ENCODE measurements at places on chromosomes 3 and 15.

DNA sequence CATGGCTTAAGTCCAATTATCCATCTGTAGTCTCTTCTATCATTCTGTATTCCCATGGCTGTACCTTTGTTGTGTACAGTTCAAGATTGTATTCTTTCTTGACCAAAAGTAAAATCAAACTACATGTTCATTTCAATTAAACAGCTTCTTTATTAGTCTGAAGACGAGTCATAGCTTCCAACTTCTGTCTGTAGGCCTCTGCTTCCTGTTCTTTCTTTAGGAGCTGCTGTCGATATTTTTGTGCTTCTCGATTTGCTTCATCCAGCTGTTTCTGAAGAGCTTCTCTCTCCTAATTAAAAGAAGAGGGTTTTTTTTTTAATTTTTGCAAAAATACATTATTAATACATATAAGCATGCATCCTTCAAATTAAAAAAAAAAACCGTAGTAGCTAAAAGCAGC lies 13.0 kb upstream of the HDC start:
- no peak for DNase-seq

- DNase-seq: no peak
These were observed 431.0 kb downstream of the EPHB1 start for GRCh38 chr3:135226057-135226456.

DNA sequence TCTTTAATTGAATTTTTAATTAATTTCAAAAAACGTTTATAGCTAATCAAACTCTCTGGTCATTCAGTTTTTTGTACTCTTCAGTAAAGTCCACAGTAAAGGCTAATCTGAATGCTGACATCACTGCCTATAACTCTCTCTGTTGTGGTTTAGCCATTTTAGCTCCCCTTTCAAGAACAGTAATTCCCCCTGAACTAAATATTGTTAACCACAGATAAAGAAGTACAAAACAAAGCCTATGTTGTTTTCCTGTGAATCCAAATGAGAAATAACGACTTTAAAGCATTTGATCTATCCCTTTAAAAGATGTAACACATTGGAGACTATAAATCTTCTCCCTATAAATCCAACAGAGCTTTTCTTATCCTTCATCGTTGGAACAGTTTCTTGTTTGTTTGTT lies 94.2 kb downstream of the ZBTB20 start:
- no peak for DNase-seq

GRCh38 chr3:10976770-10977169 lies 15.8 kb upstream of the SLC6A1 start:
- DNase-seq: no peak

DNA sequence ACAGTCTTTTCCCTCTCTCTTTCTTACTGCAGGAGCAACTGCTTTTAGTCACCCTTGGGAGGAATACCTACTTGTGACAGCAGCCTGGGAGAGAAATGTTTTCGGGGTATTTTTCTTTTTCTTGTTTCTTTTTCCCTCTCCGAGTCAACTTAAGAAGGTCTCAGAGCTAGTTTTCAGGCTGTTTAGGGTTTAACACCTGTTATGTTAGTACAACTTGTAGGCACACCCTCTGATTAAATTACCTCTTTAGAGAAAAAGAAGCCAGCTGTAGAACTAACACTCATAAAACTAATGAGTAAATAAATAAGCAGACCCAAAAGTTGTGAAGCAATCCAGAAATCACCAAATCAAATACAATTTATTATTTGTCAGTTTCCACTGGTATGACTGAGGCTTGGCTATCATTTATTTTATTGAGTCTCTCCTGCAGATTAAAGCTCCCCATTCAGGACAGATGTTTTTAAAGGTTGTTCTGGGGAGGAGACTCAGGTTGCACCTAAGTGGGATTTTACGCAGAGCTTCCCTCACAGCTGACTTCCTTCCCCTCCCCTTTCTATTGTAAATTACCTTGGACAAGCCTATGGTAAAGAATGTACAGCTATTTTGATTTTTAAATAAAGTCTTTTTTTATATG lies 112.5 kb downstream of the FOXB1 start:
- no peak for DNase-seq

All from T-helper 2 cell (primary cell).